Gastroesophageal sphincter (tissue), 4 donors: ENCODE measurements at places on chromosomes 6 and 20. TPM values are rescaled to one million over a fixed set of nuclear protein-coding genes. Genes with fewer than 3 reads are reported as not detected.

The MRPS26 gene
- total RNA-seq: 80.8 TPM

The ECT2L gene
- not detected for total RNA-seq

DNA sequence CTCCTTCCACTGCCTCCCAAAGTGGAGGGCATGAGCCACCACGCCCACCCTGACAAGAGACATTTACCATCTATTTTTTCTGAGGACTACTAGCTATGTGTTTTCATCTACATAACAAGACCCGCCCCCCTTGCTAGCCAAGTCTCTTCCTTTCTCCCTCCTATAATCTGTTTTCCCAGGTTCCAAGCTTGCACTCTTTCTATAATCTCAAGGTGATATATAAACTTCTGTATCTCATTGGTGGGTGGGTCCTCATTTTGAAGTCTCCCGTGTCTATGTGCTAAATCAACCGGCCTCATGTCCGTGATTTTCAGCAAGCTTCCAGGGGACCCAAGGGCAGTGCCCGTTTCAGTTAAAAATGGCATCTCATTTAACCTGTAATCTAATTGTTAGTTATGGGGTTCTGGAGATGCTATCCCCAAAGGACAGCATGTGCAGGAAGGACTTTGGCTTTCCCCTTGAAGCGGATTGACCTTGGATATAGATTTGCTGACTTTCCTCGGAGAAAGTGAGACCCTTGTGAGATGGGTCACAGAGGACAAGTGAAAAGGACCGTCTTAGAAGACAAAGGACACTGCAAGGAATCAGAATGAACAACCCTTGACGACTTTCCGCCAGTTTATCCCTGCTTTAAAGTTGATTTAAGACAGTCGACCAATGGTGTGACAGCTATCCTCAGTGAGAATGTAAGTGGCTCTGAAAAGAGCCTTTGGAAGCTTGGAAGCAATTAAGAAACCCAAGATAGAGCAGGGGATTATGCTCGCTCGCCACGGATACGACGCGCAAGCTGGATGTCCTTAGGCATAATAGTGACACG is 22.4 kb downstream of the OR2B2 start:
- ATAC-seq: no peak

DNA sequence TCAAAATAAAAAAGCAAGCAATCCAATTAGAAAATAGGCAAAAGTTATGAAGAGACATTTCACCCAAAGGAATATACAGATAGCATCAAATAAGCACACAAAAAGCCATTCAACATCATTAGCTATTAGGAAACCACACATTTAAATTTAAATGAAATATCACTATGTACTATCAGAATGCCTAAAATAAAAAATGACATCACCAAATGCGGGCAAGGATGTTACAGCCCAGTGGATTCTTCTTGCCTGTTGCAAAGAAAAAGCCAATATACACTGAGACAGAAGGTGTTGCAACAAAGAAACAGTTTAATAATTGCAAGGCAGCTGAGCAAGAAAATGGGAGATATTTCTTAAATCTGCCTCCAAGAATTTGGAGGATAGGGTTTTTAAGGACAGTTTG is 31.0 kb upstream of the MBOAT1 start:
- ATAC-seq: no peak
